Activated CD4-positive, alpha-beta T cell treated with anti-CD3 and anti-CD28 coated beads, Interleukin-2, amount 50 U/mL, for 16 hours (primary cell): ENCODE measurements at places on chromosomes 12 and 14.

DNA sequence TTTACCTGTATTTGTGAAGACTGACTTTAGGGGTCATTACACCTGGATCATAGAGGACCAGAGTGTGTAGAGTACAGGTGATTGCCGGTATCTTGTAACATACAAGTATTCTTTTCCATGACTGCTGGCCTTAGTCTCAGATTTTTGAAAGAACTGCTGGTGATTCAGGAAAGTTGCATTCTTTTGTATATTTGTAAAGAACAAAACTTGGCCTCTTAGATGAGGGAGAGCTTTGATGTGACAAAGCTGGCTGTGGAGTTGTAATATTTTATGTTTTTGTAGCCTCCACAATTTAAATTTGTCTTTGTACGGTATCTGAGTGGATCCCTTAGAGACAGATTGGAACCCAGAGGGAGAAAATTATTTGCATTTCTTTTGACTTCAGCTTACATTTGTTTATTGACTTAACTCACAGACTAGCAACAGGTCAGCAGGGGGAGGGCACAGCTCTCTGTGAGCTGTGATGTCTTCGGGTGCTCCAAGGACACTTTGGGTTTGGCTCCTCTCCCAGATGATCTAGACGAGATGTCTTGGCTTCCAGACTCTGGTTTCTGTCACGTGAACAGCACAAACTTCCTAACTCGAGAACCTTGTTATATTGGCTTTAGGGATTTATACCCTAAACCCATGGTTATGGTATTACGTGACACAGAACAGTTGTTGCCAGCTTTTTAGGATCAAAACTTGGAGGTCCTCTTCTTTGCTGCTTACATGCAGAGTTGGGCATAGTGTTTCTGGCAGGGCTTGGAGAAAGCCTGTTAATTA lies 65.9 kb downstream of the DAAM1 start:
- no peak for DNase-seq

DNA sequence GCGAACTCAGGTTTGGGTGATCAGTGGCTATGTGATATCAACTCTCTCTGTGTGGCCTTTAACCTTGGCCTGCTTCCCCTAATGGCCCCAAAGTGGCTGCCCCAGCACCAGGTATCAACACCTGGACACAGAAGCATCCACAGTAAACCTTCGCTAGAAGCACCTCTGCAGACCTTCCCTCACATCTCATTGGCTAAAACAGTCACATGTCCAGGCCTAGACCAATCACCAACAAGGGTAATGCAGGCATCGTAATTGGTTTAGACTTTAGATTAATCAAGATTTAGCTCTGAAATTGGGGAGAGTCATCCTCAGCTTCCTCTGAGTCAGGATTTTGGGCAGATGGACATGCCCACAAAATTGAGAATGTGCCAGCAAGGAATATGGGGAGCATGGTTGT lies 92.5 kb upstream of the MYL2 start:
- DNase-seq, result no peak

GRCh38 chr12:108462686-108463085 lies 52.4 kb upstream of the FICD start:
- no peak for DNase-seq

DNA sequence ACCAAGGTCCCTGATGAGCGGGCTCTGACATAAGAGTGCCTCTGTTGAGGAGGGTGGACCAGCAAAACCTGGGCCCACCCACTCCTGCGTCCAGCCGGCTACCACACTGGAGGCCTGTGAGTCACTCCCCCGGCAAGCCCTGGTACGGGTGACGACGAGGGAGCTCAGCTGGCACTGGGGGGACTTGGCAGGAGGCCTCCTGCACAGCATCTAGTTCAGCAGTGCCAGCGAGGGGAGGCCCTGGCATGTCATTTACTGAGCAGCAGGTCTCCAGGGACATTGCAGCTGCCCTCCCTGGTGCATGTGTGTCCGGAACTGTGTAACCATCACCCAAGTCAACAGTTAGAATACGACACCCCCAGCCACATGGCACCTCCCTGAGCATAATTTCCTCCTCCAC lies 24.4 kb downstream of the CD9 start:
- no peak for DNase-seq

- no peak for DNase-seq
These were observed 42.7 kb downstream of the GTF2A1 start for GRCh38 chr14:81178063-81178462.

- no peak for DNase-seq
These were observed 10.8 kb upstream of the GTF2A1 start for GRCh38 chr14:81231540-81231939.

- DNase-seq, result no peak
These were observed 506.9 kb downstream of the FOXG1 start for GRCh38 chr14:29273513-29273912.

DNA sequence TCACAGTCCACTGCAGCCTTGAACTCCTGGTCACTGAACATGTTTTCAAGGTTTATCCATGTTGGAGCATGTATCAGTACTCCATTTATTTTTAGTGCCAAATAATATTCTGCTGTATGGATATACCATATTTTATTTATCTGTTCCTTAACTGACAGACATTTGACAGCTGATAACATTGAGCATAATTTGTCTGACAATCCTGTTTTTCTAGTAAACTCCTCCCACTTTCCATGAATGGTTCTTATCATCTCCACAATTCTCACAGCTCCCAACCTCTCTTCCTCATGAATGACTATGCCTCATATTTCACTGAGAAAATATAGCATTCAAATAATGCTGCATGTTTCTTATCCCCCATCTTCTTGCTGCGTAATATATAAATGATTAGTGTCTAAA lies 33.3 kb downstream of the COCH start:
- DNase-seq, result no peak

DNA sequence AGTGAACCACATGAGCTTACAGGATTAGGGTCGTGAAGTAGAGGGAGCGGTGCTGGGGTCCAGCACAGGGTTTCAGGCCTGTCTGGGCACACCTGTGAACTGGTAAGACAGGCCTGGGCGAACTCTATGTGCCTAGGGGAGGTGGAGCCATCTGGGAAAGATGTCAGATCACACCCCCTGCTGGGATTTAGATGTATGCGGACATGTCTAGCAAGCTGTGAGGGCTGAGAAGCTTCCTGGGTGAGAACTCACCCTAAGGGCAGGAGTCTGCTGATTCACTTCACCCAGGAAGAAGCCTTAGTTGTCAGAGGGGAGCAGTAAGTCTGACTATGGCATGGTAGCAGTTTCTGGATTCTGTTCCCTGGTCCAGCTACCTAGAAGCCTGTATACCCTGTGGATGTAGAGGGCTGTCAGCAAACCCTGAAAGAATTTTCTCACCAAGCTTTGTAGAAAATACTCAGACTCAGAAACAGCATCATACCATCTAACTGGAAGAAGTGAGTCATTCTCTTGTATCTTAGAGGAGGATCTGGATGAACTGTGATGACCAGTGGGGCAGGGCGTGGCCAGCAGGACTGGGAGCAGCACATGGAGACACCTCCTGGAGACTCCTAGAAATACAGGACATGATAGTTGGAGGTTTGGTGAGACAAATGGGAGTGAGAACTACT lies 11.2 kb upstream of the PYGL start:
- peak; percentile 63 for DNase-seq

GRCh38 chr14:96227428-96227827 lies 22.8 kb downstream of the BDKRB2 start:
- DNase-seq, result no peak

DNA sequence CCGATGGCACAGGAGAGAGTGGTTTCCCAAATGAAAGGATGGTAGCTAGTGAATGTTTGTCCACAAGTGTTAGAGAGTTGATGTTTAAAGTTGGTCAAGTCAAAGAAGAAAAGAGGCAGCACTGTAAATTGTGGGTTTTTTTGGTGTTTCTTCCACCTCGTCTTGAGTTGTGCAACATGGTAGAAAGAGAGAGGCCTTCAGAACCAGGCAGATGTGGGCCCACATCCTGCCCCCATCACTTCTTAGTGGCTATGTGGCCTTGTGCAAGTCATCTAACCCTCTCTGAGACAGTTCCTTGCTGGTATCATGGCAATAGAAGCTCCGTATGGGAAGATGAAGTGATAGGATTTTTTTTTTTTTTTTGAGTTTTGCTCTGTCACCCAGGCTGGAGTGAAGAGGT lies 60.8 kb downstream of the NDUFA12 start:
- peak; percentile 47 for DNase-seq

GRCh38 chr14:96168581-96168980 lies 36.1 kb upstream of the BDKRB2 start:
- DNase-seq, result no peak

GRCh38 chr12:11731455-11731854 lies 82.0 kb downstream of the ETV6 start:
- DNase-seq, result peak; percentile 46

GRCh38 chr12:77031745-77032144 lies 33.6 kb downstream of the E2F7 start:
- peak; percentile 30 for DNase-seq

GRCh38 chr14:23094666-23095195 lies at the start of gene ACIN1:
Gene ACIN1 (minus strand): TSS chr14:23095136. CDS start chr14:23095112, 24 bp downstream.
- DNase-seq, result peak; percentile 79

DNA sequence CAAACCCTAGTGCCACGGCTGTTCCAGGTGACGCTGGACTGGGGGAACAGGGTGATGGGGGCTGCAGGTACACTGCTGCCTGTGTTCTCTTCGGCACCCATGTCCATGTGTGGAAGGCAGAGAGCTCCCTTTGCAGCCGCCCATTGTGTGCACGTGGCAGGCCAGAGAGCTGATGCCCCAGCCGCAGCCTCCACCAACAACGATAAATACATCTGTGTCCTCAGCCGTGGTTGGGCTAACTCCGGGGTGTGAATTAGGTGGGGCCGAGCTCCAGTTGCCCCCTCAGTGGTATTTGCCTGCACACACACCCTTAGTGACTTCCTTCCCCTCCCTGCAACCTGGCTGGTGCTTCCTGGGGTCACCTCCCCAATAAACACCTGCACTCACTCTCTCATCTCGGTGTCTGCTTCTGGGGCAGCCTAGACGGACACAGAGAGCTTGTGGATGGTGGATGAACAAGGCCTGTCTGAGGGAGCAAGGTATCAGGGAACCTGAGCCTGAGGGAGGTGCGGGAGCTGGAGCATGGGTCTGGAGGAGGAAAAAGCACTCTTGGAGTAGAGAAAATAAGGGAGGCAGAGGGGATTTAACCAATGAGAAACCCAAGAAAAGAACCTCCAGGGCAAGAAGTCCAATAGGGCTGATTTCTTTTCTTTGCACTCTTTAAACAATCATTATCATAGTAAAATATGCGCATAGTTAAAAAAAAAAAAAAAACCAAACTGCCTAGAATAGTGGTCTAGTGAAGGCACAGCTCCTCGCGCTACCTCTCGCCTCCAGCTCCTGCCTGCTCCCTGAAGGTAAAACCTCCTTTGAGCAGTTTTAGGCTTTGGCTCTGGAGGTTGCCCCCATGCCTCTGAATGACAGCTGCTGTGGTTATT lies 112.6 kb downstream of the ZNF664 start:
- no peak for DNase-seq

GRCh38 chr14:52254086-52254485 lies 13.4 kb upstream of the PTGDR start:
- DNase-seq, result no peak

DNA sequence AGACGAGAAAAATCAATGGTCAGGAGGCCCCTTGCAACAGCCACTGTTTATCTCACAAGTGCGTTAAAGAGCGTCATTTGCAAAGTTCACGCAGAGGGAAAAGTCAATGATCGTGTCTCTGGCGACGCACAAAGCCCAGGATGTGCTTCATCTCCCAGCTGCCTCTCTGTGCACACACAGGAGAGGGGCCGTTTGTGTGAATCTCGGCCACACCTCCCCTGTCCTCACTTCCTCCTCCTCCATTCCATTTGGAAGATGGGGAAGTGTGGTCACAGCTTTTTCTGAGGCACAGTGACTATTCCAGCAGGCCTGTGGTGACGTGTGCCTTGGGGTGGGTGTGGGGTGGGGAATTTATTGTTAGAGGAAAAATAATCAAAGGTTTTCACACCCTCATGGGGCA lies 90.4 kb downstream of the RBM19 start:
- no peak for DNase-seq

DNA sequence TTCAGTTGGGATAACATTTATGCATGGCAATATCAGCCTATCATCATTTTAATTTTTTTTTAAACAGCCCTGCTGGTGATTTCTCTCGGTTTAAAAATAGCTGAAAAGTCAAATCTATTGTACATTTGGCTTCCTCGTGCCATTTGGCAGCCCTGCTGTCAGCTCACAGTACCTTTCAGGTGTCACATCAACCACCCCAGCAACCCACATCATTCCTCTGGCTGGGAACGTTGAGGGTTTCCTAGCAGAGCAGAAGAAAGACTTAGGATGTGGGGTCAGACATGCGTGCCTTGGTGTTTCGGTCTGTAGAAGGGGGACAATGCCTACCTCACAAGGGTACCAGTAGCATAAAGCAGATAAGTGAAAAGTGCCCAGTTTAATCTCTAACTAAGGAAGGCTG lies 15.8 kb downstream of the PEBP1 start:
- no peak for DNase-seq

DNA sequence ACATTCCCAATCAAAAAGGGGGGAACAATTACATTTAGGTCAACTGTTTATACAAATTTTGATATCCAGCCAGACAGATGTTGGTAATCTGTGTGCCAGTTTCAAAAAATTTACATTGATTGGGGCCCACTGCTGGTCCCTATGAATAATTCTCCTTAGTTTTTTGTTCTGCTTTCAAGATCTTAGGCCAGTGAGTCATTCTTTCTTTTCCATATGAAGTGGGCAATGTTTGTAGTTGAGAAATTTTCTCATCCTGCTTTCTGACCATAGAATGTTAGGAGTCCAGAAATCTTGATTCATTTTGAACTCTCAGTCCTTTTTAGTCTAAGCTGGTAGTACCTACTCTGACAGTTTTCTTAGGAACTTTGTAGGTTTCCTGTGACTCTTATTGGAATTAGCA lies 244.3 kb downstream of the DIO2 start:
- no peak for DNase-seq

- no peak for DNase-seq
These were observed 81.2 kb downstream of the SPPL3 start for GRCh38 chr12:120822832-120823503.

DNA sequence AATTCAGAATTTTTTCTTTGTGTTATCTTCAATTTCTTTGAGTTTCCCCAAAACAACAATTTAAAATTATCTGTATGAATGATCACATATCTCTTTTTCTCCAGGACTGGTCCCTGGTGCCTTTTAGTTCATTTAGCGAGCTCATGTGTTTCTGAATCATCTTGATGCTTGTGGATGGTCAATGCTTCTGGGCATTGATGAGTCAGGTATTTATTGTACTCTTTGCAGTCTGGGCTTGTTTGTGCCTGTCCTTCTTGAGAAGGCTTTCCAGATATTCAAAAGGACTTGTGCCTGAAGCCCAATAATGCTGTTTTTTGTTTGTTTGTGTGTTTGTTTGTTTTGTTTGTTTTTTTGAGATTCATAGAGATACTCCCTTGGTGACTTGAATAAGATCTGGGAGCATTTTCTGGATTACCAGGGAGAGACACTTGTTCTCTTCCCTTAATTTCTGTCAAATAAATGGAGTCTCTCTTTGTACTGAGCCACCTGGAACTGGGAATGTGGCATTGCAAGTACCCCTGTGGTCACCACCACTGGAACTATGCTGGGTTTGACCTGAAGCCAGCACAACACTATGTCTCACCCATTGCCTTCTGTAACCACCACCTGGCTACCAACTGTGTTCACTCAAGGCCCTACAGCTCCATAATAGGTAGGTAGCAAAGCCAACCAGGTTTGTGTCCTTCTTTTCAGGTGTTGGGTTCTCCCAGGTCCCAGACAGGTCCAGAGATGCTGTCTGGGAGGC lies 56.3 kb downstream of the SLC6A15 start:
- no peak for DNase-seq
